ENCODE measurements at places on chromosomes 12 and 14.
A peak's percentile ranks its signal among the peaks of the same experiment; 100 is the strongest.

- peak; percentile 2 for DNase-seq
These were observed 45.9 kb upstream of the IFNG-AS1 start for GRCh38 chr12:67943141-67943892.

DNA sequence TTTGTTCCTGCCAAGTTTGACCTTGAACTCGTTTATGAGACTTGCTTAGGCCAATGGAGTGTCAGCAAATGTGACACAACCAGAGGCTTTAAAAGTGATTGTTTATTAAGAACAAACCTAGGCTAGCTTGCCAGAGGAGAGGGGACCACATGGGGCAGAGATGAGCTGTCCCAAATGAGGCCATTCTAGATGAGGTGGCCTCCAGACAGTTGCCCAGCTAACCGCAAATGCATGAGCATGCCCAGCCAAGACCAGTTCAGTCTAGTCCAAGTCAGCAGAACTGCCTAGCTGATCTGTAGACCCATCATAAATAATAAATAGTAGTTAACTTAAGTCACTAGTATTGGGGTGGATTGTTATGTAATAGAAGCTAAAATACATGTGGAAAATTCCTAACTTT lies 172.8 kb upstream of the DYRK2 start:
- DNase-seq, result no peak

GRCh38 chr14:97978341-97978740 lies 1181.2 kb downstream of the VRK1 start:
- no peak for DNase-seq

GRCh38 chr14:74636424-74637177 lies 24.6 kb upstream of the LTBP2 start:
- no peak for DNase-seq

DNA sequence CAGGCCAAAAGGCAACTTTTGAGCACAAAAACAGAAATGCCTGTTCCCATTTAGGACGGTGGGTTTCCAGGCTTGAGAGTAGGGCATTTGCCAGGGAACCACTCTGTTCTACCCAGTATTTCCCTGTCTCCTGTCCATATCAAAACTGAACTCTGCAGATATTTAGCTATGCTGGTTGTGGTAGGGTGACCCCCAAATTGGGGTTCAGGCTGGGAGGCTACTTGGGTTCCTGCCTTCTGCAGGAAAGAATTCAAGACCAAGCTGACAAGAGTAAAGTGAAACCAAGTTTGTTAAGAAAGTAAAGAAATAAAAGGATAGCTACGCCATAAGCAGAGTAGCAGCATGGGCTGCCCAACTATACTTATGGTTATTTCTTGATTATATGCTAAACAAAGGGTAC lies 3.6 kb upstream of the BLTP3B start:
- DNase-seq, result no peak

DNA sequence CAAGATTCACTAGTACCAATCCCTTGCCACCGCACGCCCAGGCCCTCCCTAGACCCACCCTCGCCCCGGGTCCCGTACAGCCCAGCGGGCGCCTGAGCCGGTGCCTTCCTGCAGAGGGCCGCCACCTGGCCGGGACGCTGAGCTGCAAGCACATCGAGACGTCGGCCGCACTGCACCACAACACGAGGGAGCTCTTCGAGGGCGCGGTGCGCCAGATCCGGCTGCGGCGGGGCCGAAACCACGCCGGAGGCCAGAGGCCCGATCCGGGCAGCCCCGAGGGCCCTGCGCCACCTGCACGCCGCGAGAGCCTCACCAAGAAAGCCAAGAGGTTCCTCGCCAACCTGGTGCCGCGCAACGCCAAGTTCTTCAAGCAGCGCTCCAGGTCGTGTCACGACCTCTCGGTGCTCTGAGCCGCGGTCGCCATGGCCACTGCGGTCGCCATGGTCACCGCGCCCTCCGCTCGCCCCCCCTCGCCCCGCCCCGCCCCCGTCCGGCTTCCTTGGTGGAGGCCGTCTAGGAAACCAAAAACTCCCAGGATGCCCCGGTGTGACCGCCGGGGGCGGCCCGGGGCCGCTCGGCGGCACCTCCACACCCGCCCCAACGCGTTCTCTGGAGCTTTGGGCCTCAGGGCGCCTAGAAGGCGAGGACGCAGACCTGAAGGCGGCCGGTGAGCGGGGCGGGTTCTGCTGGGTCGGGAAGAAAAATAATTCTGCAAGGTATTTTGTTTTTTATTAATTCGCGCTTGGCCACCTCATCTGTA lies 3.7 kb downstream of the REM2 start:
- no peak for DNase-seq

DNA sequence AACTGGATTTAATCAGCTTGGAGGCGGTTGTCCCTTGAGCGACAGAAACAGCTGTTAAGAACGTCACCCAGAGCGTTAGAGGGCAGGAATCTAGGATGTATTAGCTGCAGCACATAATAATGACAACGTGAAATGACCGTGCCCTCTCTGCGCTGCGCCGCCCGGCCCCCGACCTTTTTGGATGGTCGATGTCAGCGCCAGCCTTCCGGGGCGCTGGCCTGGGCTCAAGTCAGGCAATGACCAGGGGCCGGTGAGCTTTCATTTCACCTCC lies 427 bp upstream of the TMEM120B start:
- no peak for DNase-seq

DNA sequence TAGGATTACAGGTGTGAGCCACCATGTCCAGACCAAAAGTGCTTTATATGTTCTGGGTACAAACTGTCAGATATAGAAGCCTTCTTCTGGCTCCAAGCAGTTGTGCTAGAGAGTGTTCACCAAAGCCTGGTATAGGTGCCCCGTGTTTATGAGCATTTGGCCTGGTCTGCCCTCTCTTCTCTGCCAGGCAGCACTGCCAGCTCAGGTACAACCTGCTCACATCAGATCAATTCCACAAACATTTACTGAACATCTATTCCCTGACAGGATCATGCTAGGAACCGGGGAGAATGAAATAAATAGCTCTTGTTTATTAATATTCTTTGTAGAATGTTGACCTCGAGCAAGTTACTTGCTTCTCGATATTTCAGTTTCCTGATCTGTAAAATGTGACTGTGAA lies 20.0 kb upstream of the SOCS2 start:
- no peak for DNase-seq

- DNase-seq, result no peak
These were observed 268.2 kb upstream of the ATP2B1 start for GRCh38 chr12:89976866-89977265.

DNA sequence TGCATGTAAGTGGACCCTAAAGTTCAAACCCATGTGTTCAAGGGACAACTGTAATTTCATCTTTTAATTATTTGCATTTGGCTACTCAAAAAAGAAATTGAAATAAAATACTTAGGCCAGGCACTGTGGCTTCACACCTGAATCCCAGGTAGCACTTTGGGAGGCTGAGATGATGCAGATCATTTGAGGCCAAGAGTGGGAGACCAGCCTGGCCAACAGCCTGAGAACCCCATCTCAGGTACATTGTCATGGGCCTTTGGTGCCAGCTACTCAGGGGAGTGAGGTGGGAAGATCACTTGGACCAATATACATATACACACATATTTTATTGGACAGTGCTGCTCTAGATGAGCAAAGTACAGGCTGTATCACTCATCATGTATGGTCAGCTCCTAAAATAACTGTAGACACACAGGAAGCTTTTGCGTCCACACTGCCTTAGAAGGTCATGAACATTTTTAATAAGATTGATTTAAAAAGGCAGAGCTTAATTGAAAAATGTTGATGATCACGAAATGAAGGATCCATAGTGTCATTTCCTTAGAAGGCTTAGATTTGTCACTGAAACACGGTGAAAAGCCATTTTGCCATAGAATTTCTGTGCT lies 2.5 kb upstream of the ZCCHC8 start:
- DNase-seq, result no peak

GRCh38 chr12:91620992-91621391 lies 438.4 kb upstream of the DCN start:
- DNase-seq, result no peak

- DNase-seq, result no peak
These were observed 24.3 kb downstream of the NCKAP5L start for GRCh38 chr12:49803693-49804450.

DNA sequence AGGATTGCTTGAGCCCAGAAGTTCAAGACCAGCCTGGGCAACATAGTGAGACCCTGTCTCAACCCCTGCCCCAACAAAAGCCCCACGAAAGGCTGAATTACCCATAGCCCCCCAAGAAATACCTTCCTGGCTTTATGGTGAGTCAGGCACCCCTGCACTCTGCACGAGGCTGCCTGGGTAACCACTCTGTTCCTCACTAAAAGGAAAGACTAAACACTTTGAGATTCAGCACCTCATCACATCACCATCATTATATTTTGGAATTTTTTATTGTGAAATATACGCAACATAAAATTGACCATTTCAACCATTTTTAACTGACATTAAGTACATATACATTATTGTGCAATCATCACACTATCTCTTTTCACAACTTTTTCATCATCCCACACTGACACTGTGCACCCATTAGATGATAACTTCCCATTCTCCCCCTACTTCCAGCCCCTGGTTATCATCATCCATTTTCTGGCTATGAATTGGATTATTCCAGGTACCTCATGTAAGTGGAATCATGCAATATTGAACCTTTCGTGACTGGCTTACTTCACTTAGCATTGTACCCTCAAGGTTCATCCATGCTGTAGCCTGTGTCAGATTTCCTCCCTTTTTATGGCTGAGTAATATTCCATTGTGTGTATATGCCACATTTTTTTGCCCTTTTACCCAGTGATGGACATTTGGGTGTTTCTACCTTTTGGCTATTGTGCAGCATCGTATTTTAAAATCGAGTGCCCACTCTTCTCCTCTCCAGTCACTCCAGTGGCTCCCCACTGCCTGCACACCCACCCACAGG lies 51.5 kb downstream of the TSPAN9 start:
- DNase-seq, result no peak

DNA sequence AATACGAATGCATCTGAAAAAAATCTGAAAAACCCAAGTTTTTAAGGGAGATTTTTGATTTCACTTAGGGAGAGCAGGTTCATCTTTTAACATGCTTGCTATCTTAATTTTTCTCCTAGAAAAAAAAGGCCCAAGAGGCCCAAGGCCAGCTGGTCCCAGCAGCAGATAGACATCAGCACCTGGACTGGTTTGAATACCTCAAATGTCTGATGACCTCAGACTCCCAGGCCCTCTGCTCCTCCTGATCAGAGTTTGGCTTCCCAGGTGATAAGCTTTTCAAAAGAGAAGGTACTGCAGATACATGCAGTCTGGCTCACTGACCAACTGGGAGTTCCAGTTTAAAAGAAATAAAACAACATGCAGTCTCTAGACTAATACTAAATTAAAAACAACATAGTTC lies 82.6 kb downstream of the C2CD5 start:
- no peak for DNase-seq

- no peak for DNase-seq
These were observed 342.6 kb downstream of the NOVA1 start for GRCh38 chr14:26255213-26255612.

GRCh38 chr14:103537175-103537990 lies 8.4 kb downstream of the TRMT61A start:
- DNase-seq, result no peak

GRCh38 chr12:131829791-131830334 lies 1.7 kb downstream of the MMP17 start:
- no peak for DNase-seq

- DNase-seq, result no peak
These were observed 1.2 kb downstream of the MMP17 start for GRCh38 chr12:131829356-131829747.

DNA sequence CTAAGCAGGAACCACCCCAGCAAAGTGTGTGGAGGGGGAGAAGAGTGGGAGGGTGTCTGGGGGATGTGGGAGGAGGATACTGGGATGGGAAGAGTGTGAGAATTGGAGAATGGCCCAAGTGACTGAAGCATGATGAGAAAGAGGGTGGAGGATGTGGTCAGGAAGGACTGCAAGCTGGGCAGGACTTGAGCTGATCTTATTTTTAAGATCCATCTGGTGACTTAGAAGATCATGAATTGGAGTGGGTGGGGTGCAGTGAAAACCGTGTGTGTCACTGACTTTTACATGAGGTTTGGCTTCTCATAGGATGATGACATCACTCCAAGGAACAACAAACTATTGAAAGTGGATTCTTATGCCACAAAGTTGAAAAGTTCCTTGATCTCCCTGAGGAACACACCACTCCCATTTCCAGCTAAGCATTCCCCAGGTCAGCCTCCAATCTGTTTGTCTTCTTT lies 287.5 kb downstream of the GALC start:
- no peak for DNase-seq

GRCh38 chr12:38456537-38457120 lies 140.1 kb downstream of the ALG10B start:
- no peak for DNase-seq

GRCh38 chr12:132477703-132478432 lies 12.1 kb upstream of the FBRSL1 start:
- no peak for DNase-seq

- no peak for DNase-seq
These were observed 24.4 kb upstream of the FRMD6 start for GRCh38 chr14:51627313-51627712.

- DNase-seq, result no peak
These were observed 42.0 kb downstream of the RIN3 start for GRCh38 chr14:92555465-92556111.

GRCh38 chr14:50859296-50859624 lies 12.6 kb upstream of the ABHD12B start:
- no peak for DNase-seq

GRCh38 chr14:77868552-77869285 lies 68.8 kb downstream of the ADCK1 start:
- DNase-seq, result no peak

GRCh38 chr14:100554082-100554677 lies 33.0 kb downstream of the BEGAIN start:
- no peak for DNase-seq

- DNase-seq, result no peak
These were observed 83.0 kb downstream of the CPSF2 start for GRCh38 chr14:92204792-92205191.

- DNase-seq, result no peak
These were observed 169.8 kb downstream of the CAPZA3 start for GRCh38 chr12:18907728-18908127.

GRCh38 chr14:95774265-95775160 lies 60.6 kb upstream of the TCL1A start:
- no peak for DNase-seq

GRCh38 chr14:67242168-67242420 lies 859 bp downstream of the PALS1 start:
- DNase-seq, result no peak

All from GF-D8 (cell line).